Activated T-helper 17 cell treated with anti-CD3 and anti-CD28 coated beads, Interleukin-2, amount 50 U/mL, for 72 hours (primary cell): ENCODE measurements at places on chromosomes 6 and 20. TPM values are rescaled to one million over a fixed set of nuclear protein-coding genes. Genes with fewer than 3 reads are reported as not detected.

KIZ gene
- 10.5 TPM for total RNA-seq

EDN3 gene
- 0.45 TPM for total RNA-seq

GRCh38 chr6:128414943-128415342, 105.5 kb downstream of the PTPRK start:
- no peak for ATAC-seq

GRCh38 chr6:16064671-16065072, 64.2 kb upstream of the MYLIP start:
- ATAC-seq: no peak

- ATAC-seq: no peak
These were observed 173.0 kb downstream of the KIF16B start for GRCh38 chr20:16400234-16400633.

- no peak for ATAC-seq
These were observed 16.9 kb downstream of the CAP2 start for GRCh38 chr6:17410281-17410680.

PRKN gene
- 0.87 TPM for total RNA-seq

ERVFRD-1 gene
- not detected for total RNA-seq

GRCh38 chr20:23085436-23086055, 578 bp downstream of the CD93 start:
- peak; percentile 15 for ATAC-seq

GRCh38 chr20:15895126-15895525, 678.1 kb downstream of the KIF16B start:
- peak; percentile 35 for ATAC-seq
